ENCODE measurements at places on chromosomes 16 and 17.

GRCh38 chr17:17239832-17240231, 2.9 kb upstream of the FLCN start:
- no peak for DNase-seq

DNA sequence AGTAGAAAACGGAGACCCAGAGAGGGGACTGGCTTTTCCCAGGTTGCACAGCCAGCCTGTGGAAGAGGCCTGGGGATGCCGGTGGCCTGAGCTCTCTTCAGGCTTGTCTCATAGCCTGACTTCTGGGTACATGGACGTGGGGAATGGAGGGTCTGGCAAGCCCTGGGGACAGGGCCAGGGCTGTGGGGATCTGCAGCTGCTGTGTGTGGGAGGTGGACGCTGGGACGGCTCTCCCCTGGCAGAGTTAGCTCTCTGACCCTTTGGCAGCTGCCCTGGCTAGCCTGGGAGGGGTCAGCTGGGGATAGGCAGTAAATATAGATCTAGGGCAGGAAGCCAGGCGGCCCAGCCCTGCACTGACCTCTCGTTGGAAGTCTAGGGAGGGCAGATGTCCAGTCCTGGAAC, 20.5 kb downstream of the SLC4A1 start:
- no peak for DNase-seq

DNA sequence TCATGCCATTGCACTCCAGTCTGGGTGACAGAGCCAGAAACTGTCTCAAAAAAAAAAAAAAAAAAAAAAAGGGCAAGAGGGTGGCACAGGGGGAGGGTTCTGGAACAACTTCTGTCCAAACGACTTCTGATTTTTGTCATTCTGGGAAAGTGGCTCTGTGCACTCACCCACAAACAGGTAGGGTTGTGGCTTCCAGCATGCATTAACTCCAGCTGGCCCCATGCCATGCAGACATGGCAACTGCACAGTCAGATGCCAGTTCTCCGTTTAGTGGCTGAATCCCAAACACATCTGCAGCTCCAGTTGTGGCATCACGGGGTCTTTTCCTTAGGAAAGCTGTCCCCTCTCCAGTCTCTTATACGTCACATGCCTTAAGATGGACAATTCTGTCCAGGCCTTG, 30.3 kb downstream of the B4GALNT2 start:
- no peak for DNase-seq

DNA sequence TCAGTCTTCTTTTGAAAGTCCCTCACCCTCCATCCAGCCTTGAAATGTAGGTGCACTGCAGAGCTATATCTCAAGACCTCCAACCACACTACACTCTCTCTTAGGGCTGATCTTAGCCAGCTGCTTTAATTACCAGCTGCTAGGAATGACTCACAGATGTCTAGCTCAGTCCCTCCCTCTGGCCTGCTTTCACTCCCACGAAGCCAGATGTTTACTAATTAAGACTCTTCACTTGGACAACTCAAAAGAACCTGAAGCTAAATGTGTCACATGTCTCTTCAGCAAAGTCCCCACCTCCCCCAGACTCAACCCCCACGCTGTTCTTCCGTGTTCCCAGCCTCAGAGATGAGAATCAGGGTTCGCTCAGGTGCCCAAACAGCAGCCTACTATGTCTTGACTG, 2.6 kb downstream of the GTF3C1 start:
- DNase-seq, result no peak

DNA sequence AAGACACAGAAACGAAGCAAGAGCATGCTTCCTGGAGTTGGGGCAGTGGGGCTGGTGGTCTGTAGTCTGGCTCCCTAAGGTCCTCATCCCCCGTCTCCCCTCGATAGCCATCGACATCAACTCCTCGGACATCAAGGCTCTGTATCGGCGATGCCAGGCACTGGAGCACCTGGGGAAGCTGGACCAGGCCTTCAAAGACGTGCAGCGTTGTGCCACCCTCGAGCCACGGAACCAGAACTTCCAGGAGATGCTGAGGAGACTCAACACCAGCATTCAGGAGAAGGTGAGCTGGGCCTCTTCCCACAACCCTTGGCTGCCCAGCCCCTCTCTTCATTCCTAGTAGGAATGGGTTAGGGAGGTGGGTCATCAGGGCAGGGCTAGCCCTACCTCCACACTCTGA, 2.3 kb downstream of the UNC45B start:
- no peak for DNase-seq

- DNase-seq, result no peak
Observed at GRCh38 chr16:3854750-3855541, 25.6 kb downstream of the CREBBP start.

- no peak for DNase-seq
Observed at GRCh38 chr17:42005166-42005565, 12.1 kb downstream of the DNAJC7 start.

DNA sequence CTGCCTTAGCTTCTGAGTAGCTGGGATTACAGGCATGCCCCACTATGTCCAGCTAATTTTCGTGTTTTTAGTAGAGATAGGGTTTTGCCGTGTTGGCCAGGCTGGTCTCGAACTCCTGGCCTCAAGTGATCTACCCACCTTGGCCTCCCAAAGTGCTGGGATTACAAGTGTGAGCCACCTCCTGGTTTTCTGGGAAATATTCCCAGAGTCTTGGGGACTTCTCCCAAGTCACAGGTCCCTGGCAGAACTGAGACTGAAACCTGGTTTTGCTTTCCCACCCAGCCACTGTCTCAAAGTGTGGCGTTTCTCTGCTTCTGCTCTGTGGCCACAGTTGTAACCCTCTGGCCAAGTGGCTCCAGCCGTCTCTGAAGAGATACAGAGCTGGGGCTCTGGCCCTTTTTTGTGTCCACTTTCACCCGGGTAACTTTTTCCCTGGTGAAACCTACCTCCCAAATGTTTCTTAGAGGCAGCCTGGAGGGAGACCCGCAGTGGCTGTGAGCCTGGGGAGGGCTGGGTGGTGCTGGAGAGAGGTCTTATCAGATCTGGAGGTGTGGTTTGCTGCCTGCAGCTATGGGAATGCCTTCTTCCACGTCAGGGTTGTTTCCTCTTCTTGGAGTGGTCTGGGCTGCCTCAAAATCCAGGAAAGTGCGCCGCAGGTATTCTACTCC, 5.1 kb downstream of the KSR1 start:
- DNase-seq, result no peak

DNA sequence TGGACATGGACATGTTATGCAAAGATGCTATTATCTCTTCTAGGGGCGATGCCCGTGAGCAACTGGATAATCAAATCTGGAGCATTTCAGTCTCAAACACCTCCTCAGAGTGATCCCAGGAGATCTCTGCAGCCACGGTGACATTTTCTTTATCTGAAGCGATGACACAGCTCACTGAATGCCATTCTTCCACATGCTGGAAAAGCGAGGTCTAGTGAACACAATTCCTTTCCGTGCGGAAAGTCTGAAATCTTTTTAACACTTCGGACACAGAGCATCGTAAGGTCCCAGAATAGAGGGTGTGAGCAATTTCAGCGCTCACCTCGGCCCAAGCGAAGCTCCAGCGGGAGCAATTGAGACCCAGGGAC, 531 bp upstream of the HASPIN start:
- no peak for DNase-seq

- DNase-seq, result no peak
Observed at GRCh38 chr16:14131774-14132695, 60.9 kb downstream of the MRTFB start.

DNA sequence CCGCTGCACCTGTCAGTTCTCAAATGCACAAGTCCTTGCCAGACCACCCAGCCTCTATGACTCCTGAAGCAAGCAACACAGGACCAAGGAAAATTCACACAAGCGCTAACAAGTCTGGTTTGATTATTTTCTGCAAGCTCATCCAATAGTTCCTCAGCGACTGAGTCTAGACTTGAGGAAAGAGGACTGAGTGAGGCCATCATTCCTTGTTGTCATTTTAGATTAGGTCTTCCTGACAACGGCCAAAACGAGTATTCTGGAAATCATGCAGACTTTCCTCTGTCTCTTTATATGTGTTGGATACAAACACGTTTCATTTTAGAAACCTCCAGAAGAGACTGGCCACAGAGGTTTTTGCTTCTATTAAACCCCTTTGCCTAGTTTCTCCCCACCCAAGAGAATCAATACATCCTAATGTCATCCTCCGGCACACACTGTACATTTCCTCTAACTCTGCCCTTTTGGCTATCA, 561 bp downstream of the CCDC47 start:
- no peak for DNase-seq

DNA sequence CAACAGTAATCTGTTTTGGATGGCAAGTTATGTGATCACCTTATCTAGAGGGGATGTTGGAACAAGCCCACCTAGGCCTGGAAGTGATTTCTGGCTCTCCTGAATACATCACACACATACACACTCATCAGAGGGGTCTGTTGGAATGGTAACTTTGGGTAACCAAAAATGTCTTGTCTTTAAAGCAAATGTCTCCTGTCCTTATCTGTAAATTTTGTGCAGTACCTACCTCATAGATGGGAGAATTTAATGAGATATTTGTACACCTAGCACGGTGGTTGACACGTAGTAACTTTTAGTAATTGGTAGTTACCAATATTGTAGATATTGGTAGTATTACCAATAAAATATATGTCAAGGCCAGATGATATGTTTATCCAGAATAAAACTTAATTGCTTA, 24.7 kb downstream of the HAPSTR1 start:
- no peak for DNase-seq

Measured in T-helper 1 cell (primary cell).